GM06990 (cell line): ENCODE measurements at places on chromosomes 2 and 18.

DNA sequence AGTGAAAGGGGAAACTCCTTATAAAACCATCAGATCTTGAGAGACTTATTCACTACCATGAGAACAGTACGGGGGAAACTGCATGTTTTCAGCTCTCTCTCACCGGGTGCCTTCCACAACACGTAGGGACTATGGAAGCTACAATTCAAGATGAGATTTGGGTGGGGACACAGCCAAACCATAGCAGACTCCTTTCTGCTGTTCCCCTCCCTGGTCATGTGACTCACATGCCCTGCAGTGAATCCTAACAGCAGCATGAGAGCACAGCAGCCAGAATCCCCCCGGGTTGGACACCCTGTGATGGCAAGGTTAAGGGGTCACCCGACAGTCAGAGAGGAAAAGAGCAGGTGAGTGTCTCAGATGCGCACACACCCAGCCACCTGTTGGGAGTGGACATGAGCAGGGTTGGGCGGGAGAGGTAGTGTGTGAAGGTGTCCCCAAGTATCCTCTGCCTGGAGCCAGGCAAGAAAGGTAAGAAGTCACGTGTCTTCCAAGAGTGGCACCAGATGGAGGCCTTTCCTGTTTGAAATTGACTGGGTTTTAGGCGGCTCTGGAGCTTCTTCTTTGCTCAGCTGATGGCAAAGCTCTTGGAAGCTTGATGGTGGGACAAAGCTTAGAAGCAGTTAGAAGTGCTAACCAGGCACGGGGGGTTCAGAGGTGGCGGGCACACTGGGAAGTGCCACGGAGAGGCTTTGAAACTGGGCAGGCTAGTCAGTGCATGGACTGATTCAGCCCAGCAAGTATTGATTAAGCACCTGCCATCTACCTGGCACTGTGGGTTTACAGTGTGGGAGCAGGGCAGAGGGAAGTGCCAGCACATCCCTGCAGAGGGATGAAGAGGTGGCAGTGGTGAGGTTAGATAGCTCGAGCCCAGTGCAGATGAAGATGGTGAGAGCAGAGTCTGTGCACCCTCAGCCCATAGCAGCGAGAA, 68.7 kb downstream of the RHOB start:
- no peak for DNase-seq

GRCh38 chr2:209593930-209594329, 170.1 kb downstream of the MAP2 start:
- DNase-seq = no peak

GRCh38 chr18:62494764-62495163, 28.1 kb upstream of the ZCCHC2 start:
- no peak for DNase-seq

DNA sequence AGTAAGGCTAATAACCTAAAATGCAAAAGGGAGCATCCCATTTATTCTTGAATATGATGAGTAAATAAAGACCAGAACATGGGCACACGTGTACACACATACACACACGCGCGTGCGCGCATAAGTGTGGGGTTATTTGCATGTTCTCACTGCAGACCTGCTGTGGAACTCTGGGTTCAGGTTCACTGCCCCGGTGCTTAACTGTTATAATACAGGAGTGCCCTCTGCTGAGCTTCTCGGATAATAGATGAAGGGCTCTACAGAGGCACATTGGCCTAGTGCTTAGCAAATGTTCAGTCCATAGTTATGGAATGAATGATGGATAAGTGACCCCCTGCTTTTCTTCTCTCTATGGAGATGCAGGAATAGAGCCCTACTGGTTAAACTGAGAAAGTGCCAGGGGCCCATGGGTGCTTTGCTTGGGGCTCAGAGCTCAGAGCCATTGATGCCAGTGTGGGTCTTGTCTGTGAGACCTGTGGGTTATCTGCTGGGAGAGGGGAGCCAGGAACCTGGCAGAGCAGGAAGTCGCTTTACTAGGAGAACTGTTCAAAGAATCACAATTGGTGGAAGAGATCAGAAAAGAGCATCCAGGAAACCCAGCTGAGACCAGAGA, 3.6 kb upstream of the ARL4C start:
- DNase-seq = no peak

DNA sequence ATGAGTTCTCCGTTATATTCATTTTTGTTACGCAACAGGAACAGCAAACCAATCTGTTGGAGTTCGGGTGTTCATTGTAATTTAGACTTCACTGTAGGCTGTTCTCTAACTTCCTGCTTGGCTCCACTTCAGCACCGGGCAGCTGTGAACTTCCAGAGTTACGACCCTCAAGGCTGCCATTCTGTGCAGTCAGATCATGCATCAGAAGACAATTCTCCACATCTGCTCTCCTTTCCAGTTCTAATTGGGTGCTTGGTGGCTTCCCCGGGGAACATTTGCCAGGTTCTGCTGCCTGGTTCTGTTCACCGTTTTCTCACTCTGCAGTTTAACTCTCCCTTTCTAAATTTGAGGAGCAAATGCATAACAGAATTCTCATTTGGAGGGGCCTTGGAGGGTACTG, 237.7 kb downstream of the NYAP2 start:
- DNase-seq = no peak

GRCh38 chr2:196466581-196466980, 172.9 kb upstream of the CCDC150 start:
- DNase-seq = no peak
